ENCODE measurements at places on chromosomes 5 and 9. TPM values are rescaled to one million over a fixed set of nuclear protein-coding genes. Genes with fewer than 3 reads are reported as not detected.

- DNase-seq = no peak
- no peak overlapping the region for H3K4me3 ChIP-seq
- no peaks in the 10 kb centered on the region for H3K4me1 ChIP-seq
Observed at GRCh38 chr5:153399595-153399994, 90.9 kb upstream of the GRIA1 start.

GRCh38 chr9:13598738-13599137 lies 319.2 kb upstream of the MPDZ start:
- no peak overlapping the region for H3K27ac ChIP-seq
- H3K4me1 ChIP-seq = peaks cover 3% of the 10 kb centered on the region
- H3K27me3 ChIP-seq = no peaks in the 10 kb centered on the region
- DNase-seq = peak; percentile 26
- H3K4me3 ChIP-seq = no peak overlapping the region

DNA sequence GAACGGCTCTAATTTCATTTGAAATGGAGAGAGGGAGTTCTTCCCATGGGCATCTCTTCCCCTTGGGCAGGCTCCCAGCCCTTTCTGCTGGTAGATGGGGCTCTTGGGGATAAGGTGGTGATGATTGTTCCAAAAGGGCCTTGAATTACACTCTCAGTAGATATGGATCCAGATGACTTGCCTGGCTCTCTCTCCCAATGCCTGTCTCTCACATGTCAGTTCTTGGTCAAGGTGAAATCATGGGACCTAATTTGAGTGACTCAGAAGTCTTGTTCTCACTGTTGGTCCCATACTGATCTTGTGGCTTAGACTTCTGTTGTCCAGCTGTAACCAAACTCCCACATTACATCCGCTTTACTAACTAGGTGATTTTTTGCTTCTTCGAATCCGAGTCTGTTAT lies 317.0 kb upstream of the RFX3 start:
- no peaks in the 10 kb centered on the region for H3K36me3 ChIP-seq
- no peaks in the 10 kb centered on the region for H3K27me3 ChIP-seq
- no peak for DNase-seq
- no peak overlapping the region for H3K27ac ChIP-seq

- H3K4me3 ChIP-seq = no peak overlapping the region
- H3K4me1 ChIP-seq = no peaks in the 10 kb centered on the region
- no peak for DNase-seq
- H3K36me3 ChIP-seq = no peaks in the 10 kb centered on the region
- H3K27ac ChIP-seq = no peak overlapping the region
Observed at GRCh38 chr9:6383551-6384225, 29.3 kb upstream of the UHRF2 start.

DNA sequence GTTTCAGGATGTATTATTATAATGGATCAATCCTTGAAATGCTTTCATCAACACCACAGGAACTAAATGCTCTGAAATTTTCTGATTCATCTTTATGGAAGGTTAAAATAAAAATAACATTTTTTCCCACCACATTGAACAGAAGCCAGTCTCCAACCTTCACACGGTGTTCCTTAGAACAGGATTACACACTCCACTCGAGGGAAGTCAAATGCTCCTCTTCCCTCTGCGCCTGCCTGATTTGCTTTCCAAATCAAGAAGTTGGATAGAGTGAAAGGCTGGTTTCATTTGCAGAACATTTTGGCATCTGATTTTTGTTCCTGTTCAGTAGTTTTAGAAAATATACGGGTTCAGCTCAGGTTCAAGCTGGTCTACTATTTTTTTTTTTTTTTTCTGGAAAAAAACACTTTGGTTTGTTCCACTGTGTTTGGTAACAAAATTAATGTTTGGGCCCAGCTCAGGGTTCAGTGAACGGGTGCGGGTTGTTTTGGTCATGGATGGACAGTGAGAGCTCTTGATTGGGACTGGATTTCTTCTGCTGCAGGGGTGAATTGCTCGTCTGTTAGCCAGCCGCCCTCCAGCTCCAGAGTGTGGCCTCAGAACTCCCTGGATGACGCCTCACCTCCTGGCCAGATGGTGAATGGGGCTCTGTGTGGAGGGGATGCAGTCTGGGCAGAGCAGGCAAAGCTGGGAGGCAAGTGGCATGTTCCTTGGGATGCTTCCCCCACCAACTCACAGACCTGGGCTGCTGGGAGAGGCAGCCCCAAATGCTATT lies 82.4 kb upstream of the STC2 start:
- H3K4me1 ChIP-seq = peaks cover 10% of the 10 kb centered on the region
- no peak for DNase-seq
- H3K36me3 ChIP-seq = no peaks in the 10 kb centered on the region
- H3K4me3 ChIP-seq = no peak overlapping the region
- no peaks in the 10 kb centered on the region for H3K27me3 ChIP-seq

- H3K36me3 ChIP-seq = no peaks in the 10 kb centered on the region
- no peak overlapping the region for H3K27ac ChIP-seq
- H3K27me3 ChIP-seq = no peaks in the 10 kb centered on the region
Observed at GRCh38 chr5:27963050-27963783, 924.8 kb upstream of the CDH9 start.

The TAF11L5 gene
- total RNA-seq = not detected

The SLC6A7 gene
- total RNA-seq = 0.35 TPM

The CSNK1G3 gene
- 46.5 TPM for total RNA-seq

The IL3 gene
- total RNA-seq = not detected

Measured in muscle of leg (tissue), 16 donors.